ENCODE measurements at places on chromosomes 16 and 17.
A peak's percentile ranks its signal among the peaks of the same experiment; 100 is the strongest.

GRCh38 chr17:59047616-59048015 is 59.1 kb downstream of the TRIM37 start:
- no peak for DNase-seq

GRCh38 chr17:73284906-73285602 is 23.4 kb upstream of the CPSF4L start:
- no peak for DNase-seq

GRCh38 chr17:17926840-17927449 is 45.3 kb downstream of the TOM1L2 start:
- no peak for DNase-seq

DNA sequence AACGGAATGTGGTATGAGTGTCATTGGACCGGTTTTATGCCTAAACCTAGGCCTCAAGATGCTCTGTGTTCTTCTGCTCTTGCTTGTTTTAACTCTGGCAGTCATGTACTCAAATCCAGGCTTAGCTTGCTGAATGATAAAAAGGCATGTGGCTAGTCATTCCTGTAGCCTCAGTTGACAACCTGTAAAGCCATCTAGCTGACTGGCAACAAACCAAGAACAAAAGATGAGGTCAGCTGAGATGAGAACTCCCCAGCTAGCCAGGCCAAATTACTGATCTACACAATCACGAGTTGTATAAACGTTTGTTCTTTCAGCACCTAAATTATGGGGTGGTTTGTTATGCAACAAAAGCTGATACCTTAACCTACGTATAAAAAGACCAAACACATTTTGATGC is 1406.0 kb upstream of the CDH8 start:
- DNase-seq = no peak

GRCh38 chr16:66107661-66108060 is 258.8 kb upstream of the CDH5 start:
- DNase-seq = no peak

DNA sequence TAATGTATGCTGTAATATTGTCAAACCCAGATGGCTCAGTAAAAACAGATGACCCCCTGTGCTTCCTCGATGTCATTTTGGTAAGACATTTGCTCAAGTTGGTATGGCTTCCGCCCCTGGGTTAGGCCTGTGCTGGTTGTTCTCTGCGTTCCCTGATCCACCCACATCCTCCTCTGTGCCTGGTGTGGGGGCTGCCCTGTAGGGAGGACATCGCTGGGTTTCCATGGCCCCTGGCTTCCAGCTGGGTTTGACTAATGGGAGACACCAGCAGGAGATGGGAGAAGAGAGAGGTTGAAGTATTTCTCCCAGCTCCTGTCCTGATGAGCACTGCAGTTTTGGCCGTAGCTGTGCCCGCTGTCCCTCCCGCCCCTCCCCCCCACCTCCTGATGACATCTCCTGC is 4.4 kb upstream of the MFAP4 start:
- DNase-seq = no peak

DNA sequence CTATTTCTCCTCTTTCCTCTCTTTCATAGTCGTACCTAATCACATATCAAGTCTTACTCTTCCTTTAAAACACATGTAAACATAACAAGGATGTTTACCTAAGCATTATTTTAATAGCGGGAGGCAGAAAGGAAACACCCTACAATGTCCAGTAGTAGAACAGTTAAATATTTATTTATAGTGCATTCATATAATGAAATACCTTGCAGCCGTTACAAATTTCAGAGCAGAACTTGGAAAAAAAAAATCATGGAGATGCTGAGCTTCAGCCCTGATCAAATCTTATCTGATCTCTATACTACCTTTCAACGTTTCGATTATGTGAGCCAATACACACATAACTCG is 39.6 kb downstream of the GRB2 start:
- DNase-seq = no peak

GRCh38 chr16:74709441-74709877 is 8.8 kb upstream of the MLKL start:
- peak; percentile 44 for DNase-seq

GRCh38 chr17:9237053-9237410 is 215.7 kb downstream of the NTN1 start:
- DNase-seq = no peak

GRCh38 chr17:31802502-31802901 is 56.5 kb downstream of the COPRS start:
- DNase-seq = no peak

GRCh38 chr17:14121952-14122351 is 52.6 kb downstream of the COX10 start:
- DNase-seq = no peak

GRCh38 chr16:7849841-7850240 is 517.2 kb downstream of the RBFOX1 start:
- DNase-seq = no peak

- DNase-seq = no peak
Measured at GRCh38 chr16:19710991-19711545, 7.0 kb downstream of the KNOP1 start.

DNA sequence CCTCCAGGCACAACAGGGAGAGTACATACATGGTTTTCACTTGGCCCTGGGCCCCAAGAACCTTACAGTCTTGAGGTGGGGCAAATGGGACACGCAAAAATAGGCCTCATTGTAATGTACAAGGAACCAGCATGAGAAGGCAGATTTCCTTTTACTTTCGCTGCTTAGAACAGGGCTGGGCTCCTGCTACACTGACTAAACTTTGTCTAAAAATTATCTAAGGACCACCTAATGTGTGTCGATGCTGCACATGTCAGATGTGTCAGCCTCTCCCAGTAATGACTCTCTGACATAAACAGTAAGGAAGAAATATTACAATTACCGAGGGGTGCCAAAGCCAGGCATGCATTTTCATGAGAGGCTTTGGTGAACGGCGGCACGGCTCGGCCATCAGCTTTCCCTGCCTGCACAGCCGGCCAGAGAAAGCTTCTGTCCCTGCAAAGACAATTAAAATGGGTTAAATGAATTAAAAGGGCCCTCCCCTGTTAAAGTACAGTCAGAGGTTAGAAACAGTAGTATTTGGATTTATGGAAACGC is 224.2 kb upstream of the IRX3 start:
- no peak for DNase-seq

- DNase-seq = no peak
Measured at GRCh38 chr17:72692676-72693075, 399.8 kb downstream of the SLC39A11 start.

DNA sequence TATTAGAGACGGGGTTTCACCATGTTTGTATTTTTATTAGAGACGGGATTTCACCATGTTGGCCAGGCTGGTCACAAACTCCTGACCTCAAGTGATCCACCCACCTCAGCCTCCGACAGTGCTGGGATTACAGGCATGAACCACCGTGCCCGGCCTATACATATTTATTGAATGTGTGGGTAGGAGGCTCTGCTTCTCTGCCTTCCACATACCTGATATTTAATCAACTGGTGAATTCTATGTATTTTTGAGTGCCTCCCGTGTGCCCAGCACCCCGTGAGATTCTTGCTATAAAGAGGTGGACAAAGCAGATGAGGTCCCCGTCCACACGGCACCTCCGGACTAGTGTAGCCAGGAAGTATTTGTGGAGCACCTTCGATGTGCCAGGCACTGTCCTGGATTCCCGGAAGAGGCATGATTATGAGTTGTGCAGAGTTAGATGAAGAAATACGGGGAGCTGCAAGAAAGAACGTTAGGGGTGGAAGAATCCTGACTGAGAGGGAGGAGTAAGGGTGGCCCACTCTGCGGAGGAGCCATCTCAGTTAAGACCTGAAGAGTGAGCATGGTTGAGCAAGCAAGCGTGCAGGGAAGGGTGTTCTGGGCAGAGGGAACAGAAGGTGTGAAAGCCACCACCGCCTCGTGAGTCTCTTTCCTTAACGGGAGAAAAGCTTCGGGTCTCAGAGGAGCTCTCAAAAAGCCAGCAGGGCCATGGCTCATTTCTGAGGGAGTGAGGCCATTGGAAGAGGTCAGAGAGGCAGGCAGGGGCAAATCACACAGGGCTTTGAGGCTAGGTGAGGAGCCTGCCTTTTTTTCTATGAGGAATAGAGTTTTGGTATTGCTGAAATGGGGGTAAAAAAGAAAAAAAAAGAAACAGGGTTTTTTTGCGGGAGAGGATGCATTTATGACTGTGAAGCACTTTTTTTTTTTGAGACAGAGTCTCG is 21.2 kb downstream of the CRISPLD2 start:
- DNase-seq = no peak

DNA sequence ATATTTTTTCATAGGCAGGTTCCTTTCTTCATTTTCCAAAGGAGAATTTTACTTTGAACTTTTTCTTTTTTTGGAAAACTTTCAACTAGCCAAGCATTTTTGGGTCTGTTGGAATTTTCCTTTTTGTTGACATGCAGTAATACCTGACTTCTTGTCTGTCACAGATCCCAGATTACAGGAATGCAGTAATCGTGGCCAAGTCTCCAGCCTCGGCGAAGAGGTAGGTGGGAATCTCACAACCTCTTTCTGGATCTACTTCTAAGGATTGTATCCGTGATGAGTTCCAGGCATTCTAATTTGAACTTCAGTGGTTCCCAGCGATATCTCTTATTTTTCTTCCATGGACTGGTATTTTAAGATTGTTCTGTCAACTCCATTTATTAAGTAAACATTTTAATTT is 31.7 kb downstream of the PRPSAP2 start:
- no peak for DNase-seq

GRCh38 chr16:62392698-62393097 is 356.5 kb upstream of the CDH8 start:
- no peak for DNase-seq

GRCh38 chr16:30813821-30814189 is 26.8 kb upstream of the ZNF629 start:
- no peak for DNase-seq

DNA sequence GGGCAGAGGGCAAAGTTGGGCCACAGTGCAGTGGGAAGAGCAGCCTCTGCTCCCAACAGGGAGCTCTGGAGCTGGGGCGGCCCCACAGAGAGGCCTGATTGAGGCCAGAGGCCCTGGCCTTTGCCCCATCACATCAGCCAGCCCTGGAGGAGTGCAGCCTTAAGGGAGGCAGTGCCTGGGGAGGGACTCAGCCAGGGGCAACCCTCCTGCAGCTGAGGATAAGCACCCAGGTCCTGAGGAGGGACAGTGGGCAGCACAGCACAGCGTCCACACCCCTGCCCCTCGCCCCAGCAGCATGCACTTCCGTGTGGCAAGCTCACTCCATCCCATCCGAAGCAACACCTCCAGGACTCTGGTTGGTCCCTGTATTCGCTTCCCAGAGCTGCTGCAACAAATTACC is 61.9 kb upstream of the CBX4 start:
- no peak for DNase-seq

DNA sequence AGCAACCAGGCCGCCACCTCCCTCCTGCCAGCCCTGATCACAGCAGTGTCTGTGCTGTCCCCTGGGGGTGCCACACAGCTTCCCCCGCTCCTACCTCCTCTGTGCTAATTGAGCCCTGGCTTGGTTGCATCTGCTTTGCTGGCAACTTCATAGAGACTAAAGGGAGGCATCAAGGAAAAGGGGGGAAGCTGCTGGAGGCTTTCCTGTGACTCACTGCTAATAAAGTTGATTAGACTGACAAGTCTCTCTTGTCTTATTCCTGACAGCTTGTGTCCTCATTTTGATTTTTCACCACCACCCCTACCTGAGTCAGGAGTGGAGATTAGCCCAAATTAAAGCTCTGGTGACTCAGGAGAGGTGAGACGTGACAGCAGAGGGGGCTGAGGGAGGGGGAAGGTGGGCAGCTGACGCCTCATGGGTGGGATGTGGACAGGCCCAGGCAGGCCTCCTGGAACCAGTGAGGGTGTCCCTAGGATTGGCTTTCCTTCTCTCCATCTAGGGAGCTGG is 310.0 kb downstream of the CBLN1 start:
- DNase-seq = no peak

DNA sequence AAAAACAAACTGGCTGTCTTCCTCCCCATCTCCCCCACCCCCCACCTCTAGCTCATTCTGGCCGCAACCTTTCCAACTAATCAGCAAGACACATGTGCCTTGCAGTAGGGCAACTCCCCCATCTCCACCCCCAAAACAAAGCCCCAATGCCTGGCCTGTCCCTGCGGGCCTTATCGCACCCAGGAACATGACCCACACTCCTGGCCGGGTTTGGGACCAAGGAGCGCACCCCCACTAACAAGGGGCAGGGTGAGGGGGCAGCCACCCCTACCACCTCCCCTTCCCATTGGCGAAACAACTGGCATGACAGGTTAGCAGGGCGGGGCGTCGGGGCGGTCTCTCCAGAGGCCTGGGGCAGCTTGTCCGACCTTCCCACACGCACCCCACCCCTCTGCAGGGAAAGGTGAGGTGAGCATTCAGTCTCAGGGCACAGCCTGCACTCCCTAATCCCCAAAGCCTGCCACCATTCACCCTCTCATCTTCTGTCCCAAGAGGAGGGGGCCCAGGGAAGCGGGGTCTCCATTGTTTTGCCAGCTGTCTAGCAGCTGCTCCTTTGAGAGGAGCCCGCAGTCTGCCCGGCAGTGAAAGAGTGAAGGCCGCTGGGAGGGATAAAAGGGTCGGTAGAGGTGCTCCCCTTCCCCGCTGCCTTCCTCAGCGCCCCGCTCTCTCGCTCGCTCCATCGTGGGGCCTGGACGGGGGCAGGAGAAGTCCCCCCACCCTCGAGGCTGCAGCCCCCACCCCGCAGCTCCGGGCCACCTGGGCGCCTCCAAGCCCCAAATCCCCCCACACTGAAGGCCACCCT is 765 bp downstream of the MYO18A start:
- DNase-seq = no peak

GRCh38 chr17:78609191-78609641 is 32.0 kb upstream of the DNAH17 start:
- DNase-seq = no peak

- DNase-seq = no peak
Measured at GRCh38 chr16:27313422-27314160, at the start of gene IL4R. Gene IL4R (plus strand): TSS chr16:27313974. CDS start chr16:27340204, 26,230 bp downstream.

GRCh38 chr16:76035689-76036088 is 241.5 kb upstream of the CNTNAP4 start:
- no peak for DNase-seq

- no peak for DNase-seq
Measured at GRCh38 chr16:58339452-58339981, 44.7 kb upstream of the PRSS54 start.

DNA sequence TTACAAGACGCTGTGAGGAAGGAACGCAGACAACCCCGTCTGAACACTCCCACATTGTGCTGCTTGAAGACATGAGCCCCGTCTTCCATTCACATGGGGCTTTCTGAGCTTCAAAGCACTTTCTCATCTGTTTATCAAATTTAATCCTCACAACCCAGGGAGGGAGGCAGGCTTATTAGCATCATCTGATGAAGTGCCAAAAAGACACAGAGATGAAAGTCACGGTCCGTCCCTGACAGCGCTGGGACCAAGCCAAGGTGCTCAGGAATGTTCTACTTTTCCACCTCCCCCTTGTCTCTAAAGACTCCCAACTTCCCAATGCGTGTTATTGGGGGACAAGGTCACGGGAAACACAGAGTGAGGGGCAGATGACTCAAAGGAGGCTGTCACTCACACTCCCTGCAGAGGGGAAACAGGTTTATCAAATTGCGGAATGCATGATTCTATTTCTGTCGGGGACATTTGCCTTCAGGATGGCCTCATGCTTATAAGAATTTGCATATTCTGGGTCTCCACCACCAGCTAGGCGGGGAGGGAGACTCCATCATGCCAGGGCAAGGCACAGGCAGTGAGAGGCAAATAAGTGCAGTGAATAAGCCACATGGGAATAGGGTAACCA is 10.7 kb downstream of the XYLT1 start:
- DNase-seq = no peak

Measured in NCI-H2107 (cell line).